Tongue (tissue), 3 donors: ENCODE measurements at places on chromosomes 7 and 10.
A peak's percentile ranks its signal among the peaks of the same experiment; 100 is the strongest.

DNA sequence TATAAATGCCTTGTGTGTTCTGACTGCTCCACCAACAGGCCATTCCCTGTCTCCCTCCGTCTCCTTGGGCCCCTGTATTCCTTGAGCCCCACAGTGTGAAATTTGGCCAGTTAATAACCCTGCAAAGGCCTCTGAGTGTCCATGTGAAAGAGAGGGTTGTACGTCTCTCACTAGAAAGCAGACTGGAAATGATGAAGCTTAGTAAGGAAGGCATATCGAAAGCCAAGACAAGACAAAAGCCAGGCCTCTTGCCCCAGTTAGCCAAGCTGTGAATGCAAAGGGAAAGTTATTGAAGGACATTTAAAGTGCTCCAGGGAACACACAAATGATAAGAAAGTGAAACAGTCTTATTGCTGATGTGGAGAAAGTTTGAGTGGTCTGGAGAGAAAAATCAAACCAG lies 680.2 kb downstream of the SDK1 start:
- DNase-seq = no peak

DNA sequence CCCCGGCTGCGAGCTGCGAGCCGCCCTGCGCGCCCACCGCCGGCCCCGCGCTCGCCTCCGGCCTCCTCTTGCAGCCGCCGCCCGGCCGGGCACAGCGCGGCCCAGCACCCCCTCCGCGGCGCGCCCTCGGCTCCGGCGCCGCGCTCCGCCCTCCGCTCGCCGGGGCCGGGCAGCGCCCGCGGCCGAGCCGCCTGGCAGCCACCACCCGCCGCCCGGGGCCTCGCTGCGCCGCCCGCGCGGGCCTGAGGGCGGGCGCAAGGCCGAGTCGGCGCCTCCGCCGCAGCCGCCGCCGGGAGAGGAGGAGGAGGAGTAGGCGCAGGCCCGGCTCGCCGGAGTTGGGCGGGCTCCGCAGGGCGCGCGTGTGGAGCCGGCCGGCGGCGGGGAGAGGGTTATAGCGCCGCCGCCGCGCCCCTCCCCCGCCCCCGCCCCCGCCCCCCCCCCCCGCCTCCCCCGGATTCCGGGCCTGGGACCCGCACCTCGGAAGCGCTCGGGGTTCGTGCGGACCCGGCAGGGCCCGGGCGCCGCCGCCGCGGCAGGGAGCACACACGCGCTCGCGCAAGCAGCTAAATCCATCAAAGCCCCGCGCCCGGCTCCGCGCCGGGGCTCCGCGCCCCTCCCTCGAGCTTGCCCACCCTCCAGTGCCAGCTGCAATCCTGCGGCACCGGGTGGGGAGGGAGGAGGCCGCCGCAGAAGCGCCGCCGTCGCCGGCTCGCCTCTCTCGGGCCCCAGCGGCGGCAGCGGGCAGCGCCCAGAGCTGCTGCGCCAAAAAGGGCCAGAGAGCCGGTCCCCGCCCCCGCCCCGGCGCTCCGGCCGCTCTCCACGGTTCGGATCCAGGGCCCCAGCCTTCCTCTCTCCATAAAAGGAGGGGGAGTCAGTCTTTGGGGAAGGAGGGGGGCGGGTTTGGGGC lies at the start of gene PDGFA:
TSS of gene PDGFA (minus strand) at position 363 of the 907 bp plus-strand sequence. CDS start 845 bp downstream, outside the sequence.
- peak; percentile 87 for DNase-seq

DNA sequence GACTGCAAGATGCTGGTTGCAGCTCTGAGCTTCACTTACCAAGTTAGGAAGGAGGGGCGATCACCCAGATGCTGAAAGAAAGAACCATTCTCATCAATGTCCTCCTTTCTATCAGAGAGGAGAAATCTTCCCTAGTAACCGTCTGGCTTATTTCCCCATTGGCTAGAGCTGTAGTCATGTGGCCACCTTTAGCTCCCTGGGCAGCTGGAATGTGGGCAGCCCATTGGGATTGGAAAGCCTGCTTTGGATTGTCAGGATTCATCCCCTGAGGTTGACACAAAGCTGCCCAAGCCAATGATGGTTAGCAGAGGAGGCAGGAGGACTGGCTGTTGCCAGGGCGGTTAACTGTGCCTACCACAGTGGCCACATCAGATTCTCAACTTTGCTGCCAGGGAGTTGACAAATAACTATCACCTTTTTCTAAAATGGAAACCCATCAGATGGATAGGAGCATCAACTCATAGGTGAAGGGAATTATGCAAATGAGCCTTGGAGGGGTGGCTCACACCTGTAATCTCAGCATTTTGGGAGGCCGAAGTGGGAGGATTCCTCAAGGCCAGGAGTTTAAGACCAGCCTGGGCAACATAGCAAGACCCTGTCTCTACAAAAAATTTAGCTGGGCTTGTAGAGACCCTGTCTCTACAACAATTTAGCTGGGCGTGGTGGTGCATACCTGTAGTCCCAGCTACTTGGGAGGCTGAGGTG lies 206.4 kb upstream of the GALNT17 start:
- no peak for DNase-seq

DNA sequence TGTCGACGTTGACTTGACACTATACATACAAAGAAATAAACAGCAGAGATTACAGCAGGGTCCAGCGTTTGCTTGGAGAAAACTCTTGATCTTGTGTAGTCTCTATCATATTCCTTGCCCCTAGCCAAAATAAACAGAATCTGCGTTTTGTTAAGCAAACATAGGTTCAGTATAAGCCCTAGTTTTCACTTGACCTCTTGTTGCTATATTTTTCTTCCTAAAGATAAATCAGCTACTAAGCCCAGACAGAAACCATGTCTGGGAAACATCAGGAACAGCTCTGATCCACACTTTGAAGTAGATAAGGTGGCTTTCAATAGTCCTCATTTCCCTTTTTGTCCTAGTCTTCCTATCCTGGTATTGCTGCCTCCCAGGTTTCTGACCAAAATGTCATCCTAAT lies 328.2 kb upstream of the MAGI2 start:
- DNase-seq = peak; percentile 9

- DNase-seq = no peak
Observed at GRCh38 chr10:17685233-17685840, 41.4 kb downstream of the STAM start.

- DNase-seq = no peak
Observed at GRCh38 chr10:87636313-87636915, 23.3 kb upstream of the PAPSS2 start.

GRCh38 chr10:84510121-84510520 lies 181.7 kb downstream of the CCSER2 start:
- DNase-seq = no peak

- DNase-seq = no peak
Observed at GRCh38 chr10:33006342-33006887, 48.4 kb upstream of the ITGB1 start.

DNA sequence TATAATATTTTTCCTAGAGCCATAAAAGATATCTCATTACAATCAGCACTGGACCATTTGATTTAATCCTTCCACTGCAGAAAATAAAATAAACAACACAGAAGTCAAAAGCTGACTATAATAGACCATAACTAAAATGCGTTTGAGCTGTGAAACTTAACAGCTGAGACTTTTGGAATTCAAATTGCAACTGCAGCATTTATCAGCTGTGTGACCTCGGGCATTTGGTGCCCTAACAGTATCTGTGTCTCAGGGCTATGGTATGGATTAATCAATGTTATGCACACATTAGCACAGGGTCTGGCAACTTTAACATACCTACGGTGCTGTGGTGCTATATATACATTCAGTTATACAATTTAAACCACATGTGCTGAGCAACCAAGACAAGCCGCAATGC lies 160.1 kb downstream of the COL28A1 start:
- peak; percentile 53 for DNase-seq

DNA sequence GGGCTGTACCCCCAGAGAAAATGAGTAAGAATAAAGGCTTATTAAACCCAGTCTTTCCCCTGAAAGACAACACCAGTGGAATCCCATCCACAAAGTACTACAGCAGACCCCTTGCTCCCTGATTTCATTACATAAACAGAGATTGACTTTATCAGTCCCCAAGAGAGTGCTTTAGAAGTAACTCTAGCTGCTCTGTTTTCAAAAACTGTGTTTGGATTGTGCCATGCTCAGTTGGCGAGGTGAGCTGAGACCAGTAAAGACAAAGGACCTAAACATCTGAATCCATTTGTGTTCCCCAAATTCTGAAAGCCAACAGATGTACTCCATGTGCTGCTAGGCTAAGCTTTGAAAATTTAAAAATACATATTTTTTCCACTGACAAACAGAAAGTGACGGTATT lies 127.0 kb downstream of the ATE1 start:
- peak; percentile 16 for DNase-seq
